ENCODE measurements at places on chromosomes 7 and 10.

DNA sequence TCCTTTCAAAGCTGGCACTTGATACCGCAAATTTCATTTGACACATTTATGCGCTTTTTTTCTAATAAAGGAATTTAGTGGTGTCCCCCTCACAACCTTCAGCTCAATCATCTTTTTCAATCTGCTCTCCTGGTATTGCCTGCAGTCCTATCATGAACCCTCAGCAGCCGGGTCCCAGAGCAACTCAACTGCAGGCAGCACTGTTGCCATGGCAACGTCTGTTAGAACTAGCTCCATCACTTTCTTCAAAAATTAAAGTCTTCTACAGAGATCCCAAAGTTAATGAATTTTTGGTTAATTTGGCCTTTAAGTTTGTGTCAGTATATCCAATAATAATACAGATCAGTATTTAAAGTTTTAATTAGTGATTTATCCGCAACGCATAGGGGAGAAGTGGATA lies 136.1 kb upstream of the TARP start:
- no peak for DNase-seq

GRCh38 chr7:2626498-2627117 lies 5.2 kb upstream of the TTYH3 start:
- DNase-seq = no peak

GRCh38 chr10:5961405-5962100 lies 15.8 kb downstream of the IL15RA start:
- DNase-seq = no peak

DNA sequence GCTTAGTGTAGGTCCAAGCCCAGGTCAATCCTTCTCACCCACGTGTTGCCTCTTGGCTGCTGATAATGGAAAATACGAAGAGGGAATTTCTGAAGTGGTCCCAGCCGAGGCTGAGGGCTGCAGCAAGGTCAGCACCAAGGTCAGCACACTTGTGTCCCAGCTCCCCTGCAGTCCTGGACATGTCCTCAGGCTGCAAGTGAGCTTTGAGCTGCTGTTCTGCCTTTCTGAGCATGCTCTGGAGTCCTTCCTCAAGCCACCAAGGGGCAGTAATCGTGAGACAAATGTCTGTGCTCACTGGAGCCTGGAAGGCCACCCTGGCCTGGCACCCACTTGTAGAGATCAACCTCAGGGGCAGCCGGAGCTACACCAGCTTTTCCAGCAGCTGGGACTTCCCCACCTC lies 28.3 kb downstream of the DRGX start:
- DNase-seq = no peak

GRCh38 chr10:110651044-110651958 lies 7.2 kb downstream of the RBM20 start:
- DNase-seq = peak; percentile 37

- no peak for DNase-seq
Observed at GRCh38 chr10:43964486-43964885, 315.8 kb upstream of the ZNF32 start.

GRCh38 chr7:156897673-156898072 lies 4.7 kb upstream of the LMBR1 start:
- no peak for DNase-seq

DNA sequence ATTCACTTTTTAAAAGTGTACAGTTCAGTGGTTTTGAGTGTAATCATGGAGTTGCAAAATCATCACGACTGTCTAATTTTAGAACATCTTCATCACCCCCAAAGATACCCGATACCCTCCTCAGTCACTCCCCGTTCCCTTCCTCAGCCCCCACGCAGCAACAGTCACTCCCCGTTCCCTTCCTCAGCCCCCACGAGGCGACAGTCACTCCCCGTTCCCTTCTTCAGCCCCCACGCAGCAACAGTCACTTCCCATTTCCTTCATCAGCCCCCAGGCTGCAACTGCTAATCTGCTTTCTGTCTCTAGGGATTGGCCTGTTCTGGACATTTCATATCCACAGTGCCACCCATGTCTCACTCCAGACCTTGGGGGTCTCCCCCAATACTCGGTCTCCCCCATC lies 161.6 kb upstream of the PPP2R2D start:
- DNase-seq = no peak

- no peak for DNase-seq
Observed at GRCh38 chr10:90130321-90131086, 429.1 kb downstream of the KIF20B start.

DNA sequence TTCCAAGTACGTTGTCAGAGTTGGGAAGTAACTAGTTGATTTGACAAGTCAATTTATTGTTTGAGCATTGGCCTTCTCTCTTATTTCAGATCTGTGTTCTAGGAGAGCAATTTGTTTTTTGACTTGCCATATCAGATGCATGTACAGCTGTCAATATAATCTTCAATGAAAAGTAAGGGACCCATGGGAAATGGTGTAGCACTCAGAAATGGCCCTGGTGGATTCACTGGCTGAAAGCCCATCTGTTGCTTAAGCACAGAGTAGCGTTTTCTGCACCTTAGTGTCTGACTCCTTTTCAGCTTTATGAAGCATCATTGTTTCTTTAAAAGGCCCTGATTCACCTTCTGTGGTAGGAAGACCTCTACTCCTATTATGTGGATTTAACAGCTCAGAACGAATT lies 10.2 kb downstream of the GARS1 start:
- DNase-seq = no peak

GRCh38 chr7:46652317-46652716 lies 731.2 kb upstream of the IGFBP3 start:
- no peak for DNase-seq

- DNase-seq = no peak
Observed at GRCh38 chr10:69457771-69458237, 6.5 kb downstream of the TSPAN15 start.

DNA sequence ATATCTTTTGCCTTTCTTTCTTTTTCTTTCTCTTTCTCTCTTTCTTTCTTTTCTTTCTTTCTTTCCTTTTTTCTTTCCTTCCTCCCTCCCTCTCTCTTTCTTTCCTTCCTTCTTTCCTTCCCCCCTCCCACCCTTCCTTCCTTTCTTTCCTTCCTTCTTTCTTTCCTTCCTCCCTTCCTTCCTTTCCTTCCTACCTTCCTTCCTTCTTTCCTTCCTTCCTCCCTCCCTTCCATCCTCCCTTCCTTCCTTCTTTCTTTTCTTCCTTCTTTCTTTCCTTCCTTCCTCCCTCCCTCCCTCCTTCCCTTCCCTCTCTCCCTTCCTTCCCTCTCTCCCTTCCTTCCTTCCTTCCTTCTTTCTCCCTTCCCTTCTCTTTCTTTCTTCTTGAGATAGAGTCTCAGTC lies 25.5 kb upstream of the CALN1 start:
- DNase-seq = no peak

GRCh38 chr10:130230611-130231010 lies 94.4 kb downstream of the GLRX3 start:
- DNase-seq = no peak

GRCh38 chr7:70457482-70457881 lies 674.5 kb upstream of the GALNT17 start:
- DNase-seq = no peak

DNA sequence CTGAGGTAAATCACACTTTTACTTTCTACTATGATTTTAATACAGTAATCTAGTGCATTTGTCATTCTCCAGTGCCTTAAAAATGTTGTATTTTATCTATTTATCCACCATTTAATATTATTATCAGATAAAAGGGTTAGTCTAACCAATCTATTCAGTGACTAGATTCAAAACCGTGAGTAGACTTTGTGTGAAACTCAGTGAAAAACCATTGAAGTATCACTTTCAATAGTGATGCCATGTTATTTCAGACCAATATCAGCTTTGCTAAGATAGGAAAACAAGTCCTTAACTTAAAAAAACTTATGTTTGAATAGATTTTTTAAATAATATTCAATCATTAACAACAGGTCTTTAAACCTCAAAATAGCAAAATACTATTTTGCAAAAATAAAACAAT lies 1628.7 kb downstream of the REEP3 start:
- DNase-seq = no peak

DNA sequence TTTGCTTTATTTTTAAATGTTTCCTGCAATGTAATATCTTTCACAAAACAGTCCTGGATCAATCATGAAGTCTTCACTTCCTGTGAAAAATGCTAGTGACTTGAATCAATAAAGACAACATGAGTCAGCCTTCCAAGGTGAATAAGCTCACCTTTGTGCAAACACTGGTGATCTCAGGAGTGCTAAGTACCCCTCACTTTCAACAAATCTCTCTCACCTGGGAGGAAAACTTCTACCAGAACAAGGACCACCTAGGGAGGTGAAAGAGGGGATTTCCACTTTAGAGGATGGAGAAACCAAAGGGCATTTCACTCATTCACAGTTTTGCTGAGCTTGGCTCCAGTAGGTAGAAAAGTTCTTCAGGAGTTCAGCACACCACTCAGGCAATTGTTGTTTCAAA lies 64.8 kb downstream of the CALD1 start:
- no peak for DNase-seq

DNA sequence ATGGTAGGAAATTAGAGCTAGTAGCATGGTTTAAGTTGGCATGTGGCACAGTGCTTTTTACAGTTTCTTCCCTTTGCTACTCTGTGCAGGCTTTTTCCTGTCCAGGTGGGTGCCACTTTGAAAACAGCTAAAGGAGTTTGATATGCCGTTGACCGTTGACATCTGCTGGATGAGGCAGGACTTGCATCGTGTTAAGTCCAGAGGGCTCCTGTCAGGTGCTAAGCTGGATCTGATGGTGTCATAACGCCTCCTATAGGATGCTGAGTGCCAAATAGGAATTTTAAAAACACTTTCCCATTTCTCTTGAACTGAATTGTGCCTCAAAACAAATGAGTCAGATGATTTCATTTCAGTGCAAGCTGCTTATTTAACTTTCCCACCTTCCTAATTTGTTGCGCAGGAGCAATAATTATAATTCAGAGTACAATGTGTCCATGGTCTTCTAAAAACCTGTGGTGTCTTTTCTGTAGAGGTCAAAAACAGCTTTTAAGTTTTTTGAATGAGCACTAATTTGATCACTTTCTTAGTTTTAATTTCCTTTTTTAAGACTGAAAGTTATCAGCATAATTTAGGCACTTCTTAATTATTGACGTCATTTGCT lies 178.3 kb downstream of the CDCA7L start:
- peak; percentile 25 for DNase-seq

DNA sequence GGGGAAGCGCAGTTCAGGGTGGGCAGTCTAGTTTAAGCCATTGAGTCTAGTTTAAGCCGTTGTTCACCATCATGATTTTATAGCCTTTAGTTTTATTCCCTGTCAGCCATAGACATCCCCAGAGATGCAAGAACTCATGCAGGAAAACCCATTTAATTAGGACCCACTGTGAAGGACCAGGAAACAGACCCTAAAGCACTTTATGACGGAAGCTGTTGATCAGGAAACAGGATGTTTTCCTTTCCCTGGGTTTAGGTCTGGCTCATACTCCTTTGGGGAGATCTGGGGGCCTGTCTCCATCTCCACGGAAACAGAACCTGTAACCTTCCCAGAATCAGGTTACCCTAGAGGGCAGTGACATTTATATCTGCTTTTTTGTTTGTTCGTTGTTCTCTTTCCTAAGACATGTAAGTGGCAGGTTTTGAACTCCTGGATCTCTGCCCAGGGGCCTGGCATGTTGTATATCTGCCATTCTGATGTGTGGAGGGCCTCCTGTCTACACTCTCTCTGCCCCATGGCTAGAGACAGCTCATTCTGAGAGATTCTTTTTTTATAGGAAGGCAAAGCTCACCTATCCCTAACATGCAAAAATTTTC lies 657.2 kb upstream of the GALNT17 start:
- no peak for DNase-seq

DNA sequence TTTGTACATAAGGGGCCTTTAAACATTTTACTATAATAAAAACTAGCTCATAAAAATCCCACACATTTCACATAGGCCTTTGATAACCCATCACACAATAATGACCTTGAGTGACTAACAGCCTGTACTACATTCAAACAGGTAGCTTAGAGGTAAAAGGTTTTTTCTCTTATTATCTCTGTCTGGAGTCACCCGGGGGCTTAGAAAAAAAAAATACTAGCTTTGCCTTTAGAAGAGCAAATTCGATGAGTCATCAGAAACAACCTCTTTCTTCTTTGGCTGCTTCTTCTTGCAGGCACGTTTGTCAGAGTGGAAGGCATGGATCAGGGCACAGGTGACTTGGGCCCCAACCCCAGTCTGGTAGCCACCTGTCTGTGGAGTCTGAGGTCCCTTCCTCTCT lies 43.4 kb upstream of the ADO start:
- DNase-seq = no peak

- DNase-seq = no peak
Observed at GRCh38 chr7:13687500-13687899, 302.0 kb downstream of the ETV1 start.

DNA sequence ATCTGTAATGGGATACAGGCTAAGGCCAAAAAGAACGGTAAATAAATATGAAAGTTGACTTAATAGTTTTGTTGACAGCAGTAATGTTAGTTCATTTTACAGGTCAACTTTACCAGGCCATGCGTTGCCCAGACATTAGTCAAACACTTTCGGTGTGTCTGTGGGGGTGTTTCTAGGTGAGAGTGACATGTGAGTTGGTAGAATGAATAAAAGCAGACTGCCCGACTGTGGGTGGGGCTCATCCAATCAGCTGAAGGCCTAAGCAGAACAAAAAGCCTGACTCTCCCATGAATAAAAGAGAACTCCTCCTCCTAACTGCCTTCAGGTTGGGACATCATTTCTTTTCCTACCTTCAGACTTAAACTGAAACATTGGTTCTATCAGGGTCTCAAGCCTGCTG lies 132.3 kb downstream of the MTPAP start:
- no peak for DNase-seq

DNA sequence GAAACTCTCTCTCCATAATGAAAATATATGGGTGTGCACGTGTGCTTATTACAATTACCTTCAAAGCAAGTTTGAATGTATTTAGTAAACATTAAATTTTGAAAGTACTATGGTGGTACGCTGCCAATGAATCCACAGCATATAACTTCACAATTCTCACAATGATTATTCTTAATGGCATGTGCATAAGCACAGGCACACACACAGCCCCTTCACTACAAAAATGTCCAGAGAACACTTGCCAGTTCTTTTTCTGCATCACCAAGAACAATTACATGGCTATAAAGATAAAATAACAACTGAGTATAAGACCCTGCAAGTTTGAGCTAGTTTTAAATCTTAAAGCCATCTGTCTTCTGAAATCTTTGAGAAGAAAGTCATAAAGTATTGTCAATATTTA lies 22.2 kb downstream of the SGCE start:
- no peak for DNase-seq

DNA sequence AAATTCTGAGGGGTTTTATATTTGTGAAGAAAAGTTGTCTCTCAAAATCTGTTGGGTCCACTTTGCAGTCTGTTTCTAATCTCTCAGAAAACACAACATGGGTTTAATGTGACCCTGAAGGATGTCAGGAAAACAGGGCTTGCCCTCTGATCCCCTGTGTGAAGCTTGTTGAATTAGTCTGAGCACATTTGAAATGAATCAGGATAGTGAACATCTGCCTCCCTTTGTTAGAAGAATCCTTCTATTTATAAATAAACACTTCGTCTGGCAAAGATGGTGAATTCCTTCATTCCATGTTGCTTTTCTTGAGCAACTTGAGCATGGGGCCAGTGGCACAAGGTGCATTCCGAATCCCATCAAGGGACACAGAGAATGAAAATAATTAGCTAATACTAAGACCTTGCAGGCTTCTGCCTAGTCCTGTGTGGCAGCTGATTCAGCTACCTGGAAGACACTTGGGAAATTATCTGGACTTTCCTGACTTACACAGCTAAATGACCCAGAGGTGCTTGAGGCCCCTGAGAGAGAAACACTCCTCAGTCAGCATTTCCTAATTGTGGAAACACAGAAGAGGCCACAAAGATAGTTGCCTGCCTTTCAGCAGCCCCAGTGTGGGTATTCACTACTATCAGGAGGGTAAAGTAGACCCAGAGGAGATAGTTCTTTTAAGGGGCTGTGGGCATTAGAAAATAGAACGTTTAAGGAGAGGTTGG lies 305.5 kb downstream of the C7orf25 start:
- DNase-seq = no peak

- DNase-seq = no peak
Observed at GRCh38 chr7:127437837-127438236, 45.3 kb upstream of the ZNF800 start.

Data from activated CD4-positive, alpha-beta T cell treated with anti-CD3 and anti-CD28 coated beads for 48 hours (primary cell).